ENCODE measurements at places on chromosomes 4 and X.

- DNase-seq = peak; percentile 37
Observed at GRCh38 chr4:40719008-40719623, 30.6 kb upstream of the NSUN7 start.

DNA sequence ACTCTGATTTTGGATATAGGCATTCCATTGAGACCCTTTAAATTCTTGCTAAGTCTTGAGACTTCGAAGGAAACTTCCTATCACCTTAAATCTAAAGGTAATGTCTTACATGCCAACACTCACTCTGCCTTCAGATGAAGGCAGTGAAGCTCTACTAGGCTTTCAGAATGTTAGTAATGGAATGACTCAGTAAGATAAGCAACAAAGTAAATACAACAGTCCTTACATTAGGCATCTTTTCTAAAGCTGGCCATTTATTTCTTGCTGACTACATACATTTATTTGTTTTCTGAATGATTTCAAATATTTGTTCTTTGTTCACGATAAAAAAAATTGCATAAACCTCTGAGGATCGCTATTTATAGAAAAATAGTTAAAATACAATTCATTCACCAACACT, 43.5 kb downstream of the ASIC5 start:
- no peak for DNase-seq

DNA sequence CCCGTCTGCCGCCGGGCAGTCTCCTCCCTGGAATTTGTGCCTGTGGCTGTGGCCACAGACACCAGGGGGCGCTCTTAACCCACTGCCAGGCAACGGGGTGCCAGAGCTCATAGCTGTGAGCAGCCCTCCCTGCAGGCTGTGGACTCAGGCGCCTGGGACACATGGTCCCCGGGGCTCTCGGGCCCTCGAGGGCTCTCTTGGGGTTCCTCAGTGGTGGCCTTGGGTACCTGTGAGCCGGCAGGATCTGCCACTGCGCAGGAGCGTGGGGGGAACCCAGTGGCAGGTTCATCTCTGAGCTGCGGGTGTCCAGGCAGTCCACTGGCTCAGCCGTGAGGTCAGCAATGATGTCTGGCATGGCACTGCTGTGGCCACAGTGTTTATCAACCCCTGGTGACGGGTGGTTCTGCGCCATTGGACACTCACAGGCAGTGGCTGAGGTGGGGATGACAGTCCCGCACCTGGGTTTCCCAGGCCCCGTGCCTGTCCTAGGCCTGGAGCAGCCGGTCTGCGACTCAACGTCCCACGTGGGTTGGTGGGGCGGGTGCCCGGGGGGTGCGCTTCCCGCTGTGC, 37.2 kb downstream of the PCGF3 start:
- DNase-seq = no peak

- no peak for DNase-seq
Observed at GRCh38 chr4:1200425-1201035, 28.1 kb upstream of the SPON2 start.

DNA sequence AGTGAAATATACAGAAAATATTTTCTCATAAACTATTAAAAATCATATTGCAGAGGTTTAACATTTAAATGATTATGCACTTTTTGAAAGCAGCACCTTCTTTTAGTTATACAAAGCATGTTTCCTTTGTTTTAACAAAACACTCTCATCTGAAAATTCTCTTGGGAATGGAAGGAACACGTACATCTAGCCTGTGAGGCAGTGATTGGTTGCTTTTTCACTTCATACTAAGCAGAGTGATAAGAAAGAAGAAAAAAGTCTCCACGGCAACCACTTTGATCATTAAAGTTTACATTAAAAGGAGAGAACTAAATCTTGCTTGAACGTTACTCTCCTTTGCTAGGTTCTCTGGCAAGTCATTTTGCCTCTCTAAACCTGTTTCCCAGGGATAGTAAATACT, 41.7 kb upstream of the H2AZ1 start:
- no peak for DNase-seq

DNA sequence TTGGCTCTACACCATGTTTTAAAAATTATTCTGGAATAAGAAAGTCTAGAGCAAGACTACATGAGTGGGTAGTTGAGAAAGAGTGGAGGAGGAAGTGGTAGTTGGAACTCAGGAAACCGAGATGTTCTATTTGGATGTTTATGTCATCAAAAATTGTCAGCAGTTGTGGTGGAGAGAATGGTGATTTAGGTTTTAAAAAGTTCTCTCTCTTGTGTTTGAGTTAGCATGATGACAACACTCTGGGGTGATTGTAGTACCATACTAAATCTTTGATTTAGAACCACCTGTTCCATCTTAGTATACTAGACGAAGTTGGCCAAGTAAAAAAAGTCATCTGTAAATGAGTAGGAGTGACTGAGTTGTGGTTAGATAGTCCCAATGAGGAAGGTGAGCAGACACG, 40.7 kb downstream of the KLHL2 start:
- no peak for DNase-seq

DNA sequence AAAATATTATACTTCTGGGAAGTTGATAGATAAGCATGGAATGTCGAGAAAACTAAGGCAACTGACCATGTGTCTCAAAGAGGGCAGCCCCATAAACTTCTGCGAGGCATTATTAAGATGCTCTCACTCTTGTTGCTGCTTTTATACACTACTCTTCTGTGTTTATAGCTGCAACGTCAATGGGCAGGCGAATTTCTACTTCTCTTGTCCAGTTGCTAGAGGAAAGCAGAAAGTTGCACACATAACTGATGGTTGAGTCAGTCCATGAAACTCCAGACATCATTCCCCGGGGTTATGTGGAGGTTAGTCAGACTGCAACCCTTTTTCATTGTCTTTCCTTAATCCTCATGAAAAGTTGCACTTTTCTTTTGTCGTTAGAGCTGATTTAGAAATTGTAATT, 39.8 kb downstream of the VCX3B start:
- DNase-seq = no peak

DNA sequence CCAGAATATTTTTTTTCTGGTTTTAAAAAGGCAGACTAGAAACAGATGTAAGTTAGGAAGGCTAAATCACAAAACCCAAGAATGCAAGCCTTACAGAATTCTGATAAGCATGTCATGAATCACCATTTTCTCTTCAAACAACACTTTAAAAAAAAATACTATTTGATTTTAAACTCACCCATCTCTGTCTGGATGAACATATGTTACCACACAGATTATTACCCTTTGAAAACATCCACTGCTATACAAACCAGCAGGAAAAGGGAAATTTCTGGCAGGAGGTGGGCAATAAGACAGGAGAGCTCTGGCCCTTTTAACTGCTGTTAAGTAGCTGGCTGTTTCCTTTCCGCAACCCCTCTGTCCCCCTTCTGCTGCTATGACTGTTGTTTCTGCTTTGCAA, 317.7 kb upstream of the NOCT start:
- DNase-seq = no peak

GRCh38 chrX:51760657-51761056, 17.4 kb downstream of the GSPT2 start:
- DNase-seq = no peak

GRCh38 chrX:49287665-49288064, 15.8 kb upstream of the GAGE10 start:
- no peak for DNase-seq

DNA sequence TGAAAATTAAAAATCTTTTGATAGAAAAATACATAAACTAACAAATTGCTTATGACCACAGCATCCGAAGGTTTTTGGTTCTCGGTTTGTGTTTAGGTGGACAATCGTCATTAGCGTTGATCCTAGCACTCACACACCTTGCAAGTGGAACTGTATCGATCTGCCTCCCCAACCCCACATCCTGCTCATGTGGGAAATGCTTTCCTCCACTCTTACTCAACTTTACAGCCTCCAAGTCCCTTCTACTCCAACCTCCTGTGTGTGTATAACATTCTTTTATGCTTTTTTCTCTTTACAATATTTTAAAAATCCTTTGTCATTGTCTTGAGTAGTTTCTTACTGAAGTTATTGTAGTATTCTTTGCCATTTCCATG, 15.6 kb upstream of the TMEM131L start:
- DNase-seq = no peak

- peak; percentile 45 for DNase-seq
Observed at GRCh38 chr4:44927399-44928380, 201.3 kb upstream of the GNPDA2 start.

DNA sequence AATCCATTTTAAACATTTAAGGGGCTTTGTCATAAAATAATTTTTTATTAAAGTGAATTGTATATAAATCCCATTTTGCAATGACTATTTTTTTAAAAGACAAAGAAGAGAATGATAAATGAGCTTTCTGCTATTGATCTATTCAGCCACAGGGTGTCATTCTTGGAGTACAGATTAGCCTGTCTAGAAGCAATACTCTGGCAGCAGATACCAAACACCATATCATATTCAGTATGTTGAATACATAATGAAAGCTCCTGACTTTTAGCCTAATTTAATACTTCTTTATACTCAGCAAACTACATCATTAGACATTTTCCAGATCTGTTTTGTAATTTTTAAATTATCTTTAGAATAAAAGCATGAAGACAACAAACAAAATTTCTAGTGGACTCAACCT, 496.3 kb downstream of the PDGFC start:
- DNase-seq = peak; percentile 72

DNA sequence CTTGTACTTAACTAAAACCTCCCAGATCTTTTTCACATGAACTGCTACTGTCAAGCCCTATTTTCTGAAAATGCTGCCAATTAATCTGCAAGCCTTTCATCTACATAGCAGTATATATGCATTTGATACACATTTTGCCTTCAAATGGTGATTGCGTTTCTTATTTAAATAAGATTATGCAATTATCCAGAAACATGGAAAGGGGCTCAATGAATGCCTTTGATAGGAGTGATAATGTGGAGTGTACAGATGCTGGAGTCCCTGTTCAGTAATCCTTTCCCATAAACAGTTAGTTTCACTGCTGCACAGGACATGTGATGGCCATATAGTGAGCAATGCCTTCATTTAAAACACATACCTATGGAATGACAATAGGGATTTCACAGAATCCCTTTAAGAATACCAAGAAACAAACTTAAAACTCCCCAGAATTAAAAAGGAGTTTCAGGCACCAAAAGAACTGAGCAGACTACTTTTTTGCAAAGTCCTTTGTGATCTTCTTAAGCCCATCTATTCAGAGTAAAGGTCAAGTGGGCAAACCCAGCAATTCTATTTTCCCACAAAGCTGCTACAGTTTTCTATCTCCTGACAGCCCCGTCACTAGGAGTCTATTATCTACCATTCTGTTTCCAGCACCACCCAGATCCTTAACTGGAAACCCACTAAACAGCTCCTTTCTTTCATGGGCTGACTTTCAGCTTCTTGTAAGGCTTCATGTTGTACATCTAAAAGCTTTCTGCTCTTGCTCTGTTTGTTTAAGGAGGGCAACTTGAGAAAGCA, 120.3 kb downstream of the UNC5C start:
- DNase-seq = no peak

GRCh38 chrX:40392599-40392998, 188.2 kb upstream of the ATP6AP2 start:
- DNase-seq = no peak

- DNase-seq = no peak
Observed at GRCh38 chr4:12933760-12934221, 550.3 kb downstream of the RAB28 start.

- DNase-seq = no peak
Observed at GRCh38 chr4:26048378-26048882, 134.4 kb downstream of the SMIM20 start.

- DNase-seq = peak; percentile 28
Observed at GRCh38 chr4:87465739-87466366, 43.5 kb downstream of the NUDT9 start.

DNA sequence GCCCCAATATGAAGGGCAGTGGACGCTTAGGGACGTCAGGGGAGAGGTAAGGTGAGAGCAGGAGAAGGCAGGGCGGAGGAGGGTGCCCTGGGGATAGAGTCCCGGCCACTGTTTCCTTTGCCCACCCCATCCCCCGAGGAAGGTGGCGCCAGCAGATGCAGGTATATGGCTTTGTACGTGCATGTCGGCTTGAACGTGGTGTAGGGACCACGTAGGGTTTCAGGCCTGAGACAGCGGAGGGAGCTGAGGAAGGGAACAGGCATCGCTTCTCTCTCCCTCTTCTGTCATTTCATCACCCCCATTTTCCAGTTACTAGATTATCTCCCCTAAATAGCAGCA, 97.9 kb downstream of the PHKA2 start:
- no peak for DNase-seq

GRCh38 chr4:16670727-16671126, 227.7 kb downstream of the LDB2 start:
- no peak for DNase-seq

DNA sequence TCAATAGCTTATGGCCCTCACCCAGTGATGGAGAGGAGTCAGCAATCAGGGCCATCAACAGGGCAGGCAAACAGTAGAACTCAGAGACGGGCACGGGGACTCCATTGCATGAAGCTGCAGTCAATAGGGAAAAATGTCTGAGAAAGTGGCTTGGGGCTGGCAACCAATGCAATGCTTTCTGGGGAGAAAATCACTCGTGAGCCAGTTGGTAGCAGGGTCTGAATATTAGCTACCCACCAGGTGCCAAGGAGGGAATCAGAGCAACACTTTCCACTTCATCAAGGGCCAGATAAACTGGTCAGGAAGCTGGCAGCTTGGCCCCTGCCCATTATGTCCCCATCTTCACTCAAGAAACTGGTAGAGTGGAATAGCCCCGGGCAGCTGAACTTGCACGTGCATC, 80.7 kb downstream of the STARD8 start:
- DNase-seq = no peak

- no peak for DNase-seq
Observed at GRCh38 chr4:75718529-75718928, 5.8 kb upstream of the USO1 start.

DNA sequence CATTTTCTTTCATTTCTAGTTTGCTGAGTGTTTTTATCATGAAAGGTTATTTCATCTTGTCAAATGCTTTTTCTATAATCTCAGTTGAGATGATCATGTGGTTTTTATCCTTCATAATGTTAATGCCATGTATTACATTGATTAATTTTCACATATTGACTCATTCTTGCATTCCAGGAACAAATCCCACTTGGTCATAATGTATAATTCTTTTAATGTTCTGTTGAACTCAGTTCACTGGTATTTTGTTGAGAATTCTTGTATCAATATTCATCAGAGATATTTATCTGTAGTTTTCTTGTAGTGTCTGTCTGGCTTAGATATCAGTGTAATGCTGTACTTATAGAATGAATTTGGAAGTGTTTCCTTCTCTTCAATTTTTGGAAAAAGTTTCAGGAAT, 16.7 kb upstream of the LHFPL1 start:
- DNase-seq = no peak

GRCh38 chr4:42326040-42326439, 71.2 kb upstream of the SHISA3 start:
- DNase-seq = no peak

DNA sequence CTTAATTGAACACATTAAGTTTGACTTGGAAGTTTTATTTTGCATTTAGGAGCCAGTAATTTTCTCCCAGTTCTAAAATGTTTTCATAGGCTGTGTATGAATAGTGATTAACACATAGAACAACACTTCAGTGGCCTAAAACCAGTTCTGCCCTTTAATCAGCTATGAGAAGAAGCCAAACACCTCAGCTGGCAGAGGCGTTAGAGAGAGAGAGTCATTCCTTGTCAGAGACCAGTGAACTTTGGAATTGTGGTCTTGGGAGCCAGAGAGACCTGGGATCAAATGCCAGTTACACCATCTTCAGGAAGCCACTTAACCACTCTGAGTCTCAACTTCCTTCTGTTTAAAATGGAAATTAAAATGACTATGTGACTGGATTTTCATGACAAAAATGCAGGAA, 39.3 kb upstream of the PRPS2 start:
- no peak for DNase-seq

Data from NCI-H2171 treated with DMSO at 0.1 percent for 48 hours (cell line).